Cardiac muscle cell (in vitro differentiated cells and primary cell): ENCODE measurements at places on chromosomes 16 and 17.

DNA sequence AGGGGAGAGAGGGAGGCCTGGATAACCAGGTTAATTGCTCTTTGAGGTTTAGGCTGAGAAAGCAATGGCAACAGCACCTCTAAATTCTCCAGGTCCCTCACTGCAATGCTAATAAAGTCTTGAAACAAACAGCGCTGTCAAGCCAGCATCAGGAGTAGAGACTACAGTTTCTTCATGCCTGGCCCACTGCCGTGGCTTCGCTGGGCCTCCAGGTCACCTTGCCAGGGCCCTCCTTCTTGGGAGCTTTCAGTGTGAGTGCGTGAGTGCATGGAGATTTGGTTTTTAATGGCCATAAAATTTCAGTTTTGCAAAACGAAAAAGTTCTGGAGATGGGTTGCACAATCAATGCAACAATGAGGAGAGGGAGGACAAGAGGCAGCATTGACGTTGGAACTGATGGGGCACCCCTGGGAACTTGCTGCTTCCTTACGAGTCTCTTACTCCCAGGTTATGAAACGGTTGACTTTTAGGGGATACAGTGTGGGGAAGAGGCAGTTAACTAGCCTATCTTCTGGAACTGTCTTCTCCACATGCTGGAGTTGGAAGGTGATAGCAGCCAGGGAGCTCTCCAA is 229.4 kb downstream of the XYLT1 start:
- no peak for DNase-seq

- DNase-seq, result no peak
These were observed 93.9 kb downstream of the RGS9 start for GRCh38 chr17:65231086-65231485.

DNA sequence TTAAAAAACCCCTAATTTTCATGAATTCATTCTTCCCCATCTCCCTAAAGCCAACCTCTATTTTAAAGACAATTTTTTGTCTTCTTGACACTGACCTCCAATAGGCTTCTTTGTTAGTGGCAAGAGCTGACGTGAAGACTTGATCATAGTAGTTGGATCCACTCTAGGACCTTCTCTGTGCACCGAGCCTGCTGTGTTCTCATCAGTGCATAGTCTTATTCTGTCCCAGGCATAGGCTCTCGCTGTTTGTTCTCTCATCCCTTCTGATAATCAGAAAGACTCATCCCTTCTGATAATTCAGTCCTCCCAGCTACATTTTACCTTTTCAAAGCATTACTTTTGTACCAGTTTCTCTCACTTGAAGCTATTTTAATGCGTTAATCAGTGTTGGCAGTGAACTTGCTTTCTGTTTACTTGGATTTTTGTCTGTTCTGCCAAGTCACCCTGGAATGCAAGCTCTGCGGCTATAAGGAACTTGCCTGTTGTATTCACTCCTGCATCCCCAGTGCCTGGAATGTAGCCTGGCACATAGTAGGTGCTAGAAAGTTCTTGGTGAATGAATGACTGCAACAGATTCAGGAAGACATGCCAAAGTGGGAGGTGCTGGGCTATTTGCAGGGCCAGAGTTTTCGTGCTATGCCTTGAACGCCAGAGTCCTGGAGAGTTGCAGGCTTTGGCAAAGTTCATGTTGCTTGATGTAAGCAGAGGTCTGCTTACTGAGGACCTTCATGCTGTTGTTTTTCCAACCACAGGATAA is 147.6 kb upstream of the MPHOSPH6 start:
- no peak for DNase-seq

DNA sequence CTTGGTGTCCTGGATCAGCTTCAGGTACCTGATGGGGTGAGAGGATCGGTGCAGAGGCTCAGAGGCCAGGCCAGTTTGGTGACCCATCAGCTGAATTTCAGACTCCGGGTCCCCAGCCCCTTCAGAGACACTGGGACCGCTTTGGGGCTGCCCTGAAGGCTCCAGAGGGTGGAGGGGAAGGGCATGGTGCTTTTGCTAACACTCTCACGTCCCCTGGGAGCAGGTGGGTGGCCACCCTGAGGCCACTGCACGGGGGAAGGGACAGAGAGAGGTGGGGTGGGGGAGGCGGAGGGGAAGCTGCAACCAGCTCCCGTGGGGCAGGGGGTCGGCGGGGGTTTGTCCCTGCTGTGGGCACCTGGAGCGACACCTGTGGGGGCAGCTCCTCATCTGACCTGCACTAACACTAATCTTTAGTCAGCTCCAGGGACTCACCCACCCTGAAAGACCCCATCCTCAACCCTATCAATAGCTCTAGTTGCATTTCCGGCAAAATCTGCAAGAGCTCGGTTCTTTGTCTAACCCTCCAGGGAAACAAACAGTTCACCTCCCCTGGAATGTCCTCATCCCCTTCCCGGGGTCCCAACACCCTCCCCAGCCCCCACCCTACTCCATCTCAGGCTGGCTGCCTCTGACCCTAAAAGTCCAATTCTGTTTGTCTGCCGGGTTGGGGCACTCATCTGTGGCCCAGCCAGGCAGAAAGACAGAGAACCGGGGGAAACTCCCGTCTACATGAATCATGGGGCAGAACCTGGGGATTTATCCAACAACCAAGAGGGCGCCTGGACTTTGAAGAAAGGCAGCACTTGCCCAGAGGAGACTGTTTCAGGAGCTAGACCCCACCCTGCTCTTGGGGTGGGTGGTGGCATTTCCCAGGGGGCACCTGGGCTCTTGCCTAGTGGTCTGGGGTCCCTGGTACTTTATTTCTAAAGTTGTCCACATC is 91.9 kb upstream of the CBX4 start:
- peak; percentile 40 for DNase-seq

GRCh38 chr17:4872786-4873185 is 26.6 kb upstream of the C17orf107 start:
- no peak for DNase-seq

- DNase-seq, result no peak
These were observed 2.2 kb upstream of the BAHCC1 start for GRCh38 chr17:81392909-81393654.

GRCh38 chr16:31002862-31003341 is 7.5 kb downstream of the STX1B start:
- DNase-seq, result no peak

- DNase-seq, result no peak
These were observed 156.4 kb downstream of the SNX29 start for GRCh38 chr16:12132850-12133440.

DNA sequence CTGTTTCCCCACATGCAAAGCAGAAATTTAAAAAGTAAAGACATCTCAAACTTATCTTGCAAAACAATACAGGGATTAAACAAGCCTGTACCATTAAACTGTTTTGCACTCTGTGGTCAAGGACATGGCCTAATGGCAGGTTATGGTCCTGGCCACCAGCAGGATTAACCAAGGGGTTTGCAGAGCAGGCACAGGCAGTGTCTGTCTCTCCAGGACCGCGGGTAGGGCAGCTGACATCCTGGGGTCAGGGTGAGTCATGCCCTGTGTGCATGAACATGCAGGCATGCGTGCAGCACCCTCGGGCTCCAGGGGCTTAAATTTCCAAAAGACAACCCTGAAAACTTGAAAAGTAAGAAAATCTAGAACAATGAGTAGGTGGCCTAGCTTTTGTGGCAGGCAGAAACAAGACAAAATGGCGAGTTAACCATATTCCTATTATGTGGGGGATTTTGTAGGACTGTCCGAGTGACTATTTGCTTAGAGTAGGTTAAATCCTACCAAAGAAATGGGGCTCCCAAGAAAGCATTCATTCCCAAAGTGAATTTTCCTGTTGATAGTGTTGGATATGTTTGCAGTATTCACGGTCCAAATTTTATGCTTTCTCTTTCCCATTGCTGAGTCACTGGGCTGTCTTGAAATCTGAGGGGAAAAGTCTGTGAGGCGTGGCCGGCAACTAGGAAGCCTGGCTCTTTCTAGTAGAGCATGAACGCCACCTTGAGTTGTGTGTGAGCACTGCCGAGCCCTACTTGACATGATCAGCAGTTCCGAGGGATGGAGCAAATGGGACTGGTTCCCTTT is 158.4 kb upstream of the FAM20A start:
- DNase-seq, result peak; percentile 96

DNA sequence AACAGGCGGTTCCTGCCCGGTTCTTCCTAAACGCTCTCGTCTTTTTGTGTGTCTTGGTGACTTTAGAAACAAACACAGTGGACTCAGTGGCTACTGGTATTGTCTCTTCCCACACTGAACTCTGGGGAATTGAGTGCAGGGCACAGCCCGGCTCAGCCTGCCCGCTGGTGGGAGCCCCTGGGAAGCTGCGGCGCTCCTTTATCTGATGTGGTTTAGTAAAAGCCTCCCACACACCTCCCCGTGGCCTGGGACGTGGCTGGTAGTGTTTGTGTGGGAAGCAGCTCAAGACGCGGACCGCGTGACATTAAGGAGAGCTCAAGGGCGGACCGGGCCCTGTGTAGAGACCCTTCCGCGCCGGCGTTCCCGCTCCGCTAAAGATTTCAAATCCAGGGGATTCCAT is 55.4 kb upstream of the PVALEF start:
- no peak for DNase-seq

DNA sequence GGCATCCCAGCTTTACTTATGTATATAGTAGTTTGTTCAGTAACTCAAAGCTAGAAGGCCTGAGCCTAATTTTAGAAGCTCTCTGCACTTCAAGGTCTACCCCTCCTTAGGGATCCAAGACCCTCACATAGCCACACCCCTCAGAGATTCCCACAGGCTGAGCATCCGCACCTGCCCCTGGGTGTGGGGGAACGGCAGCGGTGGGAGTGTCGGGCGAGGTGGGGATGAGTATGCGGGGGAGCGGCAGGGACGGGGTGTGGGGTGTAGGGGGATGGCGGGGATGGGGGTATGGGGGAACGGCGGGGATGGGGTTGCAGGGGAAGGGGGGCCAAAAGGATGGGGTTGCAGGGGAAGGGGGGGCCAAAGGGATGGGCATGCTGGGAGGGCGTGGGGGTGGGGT is 24.9 kb upstream of the BEAN1 start:
- DNase-seq, result no peak

DNA sequence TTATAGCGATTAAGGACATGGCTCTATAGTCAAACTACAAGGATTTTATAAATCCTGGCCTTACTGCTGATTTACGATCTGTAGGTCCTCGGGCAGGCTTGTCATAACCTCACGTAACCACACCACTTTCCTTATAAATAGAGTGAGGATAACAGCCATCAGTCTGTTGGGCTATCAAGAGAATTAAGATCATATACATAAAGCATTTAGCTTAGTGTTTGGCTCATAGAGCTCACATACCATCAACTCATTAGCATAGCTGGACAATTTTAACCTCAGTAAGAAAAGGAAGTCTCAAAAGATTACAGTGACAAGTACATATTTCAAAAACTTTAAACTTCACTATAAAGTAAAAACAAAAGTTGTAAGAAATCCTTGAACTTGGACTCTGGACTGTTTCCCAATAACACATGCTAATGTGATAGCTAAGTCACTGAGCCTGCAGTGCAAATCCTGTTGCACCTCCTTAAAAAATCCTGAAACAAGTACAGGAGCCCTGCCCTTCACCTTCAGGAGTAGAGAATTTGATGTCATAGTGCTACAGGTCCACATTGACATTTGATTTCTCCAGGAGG is 20.8 kb upstream of the CLEC3A start:
- DNase-seq, result no peak
